Testis (tissue), 5 donors: ENCODE measurements at places on chromosomes 2 and 18. TPM values are rescaled to one million over a fixed set of nuclear protein-coding genes. Genes with fewer than 3 reads are reported as not detected.
A peak's percentile ranks its signal among the peaks of the same experiment; 100 is the strongest.

DNA sequence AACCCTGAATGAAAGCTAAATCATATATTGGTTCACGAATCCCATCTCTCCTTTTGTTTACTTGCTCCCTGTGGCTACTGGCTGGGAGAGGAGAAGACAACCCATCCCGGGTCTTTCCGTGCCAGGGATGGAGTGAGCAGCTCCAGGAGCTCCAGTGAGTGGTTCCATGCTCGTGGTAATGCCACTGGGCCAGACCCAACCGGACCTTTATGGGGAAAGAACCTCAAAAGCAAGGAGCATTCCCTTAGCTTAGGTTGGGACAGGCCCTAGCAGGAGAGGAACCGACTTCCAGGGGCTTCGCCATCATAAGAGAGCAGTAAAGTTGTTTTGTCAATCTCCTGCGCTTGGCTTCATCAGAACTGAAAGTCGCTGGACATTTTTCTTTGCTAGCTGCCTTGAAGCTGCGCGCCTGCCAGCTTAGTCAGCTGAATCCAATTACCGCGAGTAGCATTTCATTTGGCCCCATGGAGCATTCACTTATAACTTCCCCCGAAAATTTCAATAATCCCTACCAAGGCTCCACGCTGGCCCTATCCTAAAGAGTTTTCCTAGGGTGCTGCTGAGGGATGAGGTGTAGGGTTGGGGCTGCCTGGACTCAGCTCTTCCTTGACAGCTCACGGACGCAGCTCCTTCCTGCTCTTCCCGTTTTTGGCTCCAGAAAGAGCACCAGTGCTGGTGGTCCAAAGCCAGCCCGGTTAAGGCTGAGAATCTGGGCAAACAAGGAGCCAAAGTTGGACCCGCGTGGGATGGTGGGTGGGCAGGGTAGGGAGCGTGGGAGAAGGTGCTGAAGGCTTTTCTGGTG is 4.9 kb downstream of the HOXD3 start:
- DNase-seq, result no peak

- no peak for DNase-seq
Measured at GRCh38 chr2:230324503-230324902, 2.5 kb upstream of the SP140L start.

DNA sequence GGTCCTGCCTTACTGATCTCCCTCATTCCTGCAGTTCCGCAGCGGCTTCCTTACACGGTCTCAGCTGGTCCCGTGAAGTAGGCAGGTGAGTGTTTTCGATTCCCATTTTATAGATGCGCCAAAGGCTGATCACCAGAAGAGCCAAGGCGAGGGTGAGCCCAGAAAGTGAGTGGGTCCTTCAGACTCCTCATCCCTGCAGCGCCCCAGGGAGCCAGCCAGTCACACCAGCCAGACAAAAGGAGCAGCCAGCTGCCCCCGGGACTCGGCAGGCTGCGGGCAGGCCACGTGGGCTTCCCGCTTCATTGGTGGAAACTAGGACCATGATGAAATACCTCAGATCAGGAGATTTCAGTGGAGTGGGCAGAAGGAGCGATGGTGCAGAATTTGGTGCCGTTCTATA is 85.9 kb downstream of the SMAD7 start:
- no peak for DNase-seq

DNA sequence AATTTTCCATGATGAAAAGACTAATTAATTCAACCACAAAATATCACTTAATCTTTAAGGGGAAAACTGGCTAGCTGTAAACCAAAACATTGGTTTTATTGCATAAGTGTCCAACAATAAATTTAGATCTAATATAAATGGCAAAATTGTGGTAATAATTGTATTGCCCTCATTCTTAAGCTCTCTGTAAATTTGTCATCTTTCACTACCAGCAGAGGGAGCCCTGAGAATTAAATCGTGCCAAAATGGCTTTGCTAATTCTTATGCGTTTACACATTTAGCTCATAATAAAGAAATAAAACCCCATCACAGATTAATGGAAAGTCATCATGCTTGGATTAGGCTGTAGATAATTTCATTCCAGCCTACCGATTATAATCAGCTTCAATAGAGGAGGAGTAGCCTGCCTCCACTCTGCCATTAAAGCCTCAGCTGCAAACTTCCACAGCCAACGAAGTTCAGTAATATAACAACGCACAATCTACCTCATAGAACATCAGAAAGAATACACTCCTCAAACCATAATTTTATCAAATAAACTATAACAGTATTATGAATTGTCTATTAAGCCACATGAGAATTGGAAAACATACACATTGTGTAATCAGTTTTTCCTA is 70.0 kb upstream of the ATP5MC3 start:
- DNase-seq, result no peak

- no peak for DNase-seq
Measured at GRCh38 chr2:85674417-85674816, 6.4 kb upstream of the SFTPB start.

- DNase-seq, result no peak
Measured at GRCh38 chr18:44681076-44681970, 635 bp downstream of the SETBP1 start.

The POTEJ gene
- 6.0 TPM for polyA plus RNA-seq

The PJVK gene
- 61.3 TPM for polyA plus RNA-seq

GRCh38 chr2:126449677-126450076 is 206.3 kb upstream of the GYPC start:
- DNase-seq, result no peak

DNA sequence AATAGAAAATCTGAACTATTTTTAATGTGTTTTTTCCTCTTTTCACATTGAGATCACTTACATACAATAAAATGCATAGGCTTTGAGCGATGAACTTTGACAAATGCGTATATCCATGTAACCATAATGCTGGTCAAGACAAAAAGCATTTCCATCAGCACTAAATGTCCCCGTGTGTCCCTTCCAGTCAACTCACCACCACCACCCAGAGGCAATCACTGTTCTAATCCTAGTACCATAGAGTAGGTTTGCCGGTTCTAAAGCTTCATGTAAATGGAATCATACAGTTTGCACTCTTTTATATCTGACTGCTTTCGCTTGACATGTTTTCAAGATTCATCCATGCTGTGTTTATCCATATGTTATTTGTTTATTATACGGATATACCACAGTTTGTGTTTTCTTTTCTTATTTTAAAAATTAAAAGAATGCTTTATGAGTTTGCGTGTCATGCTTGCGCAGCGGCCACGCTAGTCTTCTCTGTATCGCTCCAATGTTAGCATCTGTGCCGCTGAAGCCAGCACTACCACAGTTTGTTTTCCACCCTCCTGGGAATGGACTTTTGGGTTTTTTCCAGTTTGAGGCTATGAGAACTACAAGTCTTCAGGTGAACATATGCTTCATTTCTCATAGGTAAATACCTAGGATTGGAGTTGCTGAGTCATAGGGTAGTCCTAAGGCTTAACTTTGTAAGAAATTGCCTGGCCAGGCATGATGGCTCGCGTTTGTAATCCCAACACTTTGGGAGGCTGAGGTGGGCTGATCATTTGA is 197.5 kb upstream of the CHAC2 start:
- DNase-seq, result no peak

GRCh38 chr2:33212151-33212550 is 264.3 kb upstream of the RASGRP3 start:
- DNase-seq, result no peak

- DNase-seq, result peak; percentile 4
Measured at GRCh38 chr18:79881695-79882094, 69.8 kb downstream of the SLC66A2 start.

GRCh38 chr2:235333076-235333475 is 160.8 kb upstream of the AGAP1 start:
- DNase-seq, result no peak

The TET3 gene
- polyA plus RNA-seq, result 4.3 TPM

DNA sequence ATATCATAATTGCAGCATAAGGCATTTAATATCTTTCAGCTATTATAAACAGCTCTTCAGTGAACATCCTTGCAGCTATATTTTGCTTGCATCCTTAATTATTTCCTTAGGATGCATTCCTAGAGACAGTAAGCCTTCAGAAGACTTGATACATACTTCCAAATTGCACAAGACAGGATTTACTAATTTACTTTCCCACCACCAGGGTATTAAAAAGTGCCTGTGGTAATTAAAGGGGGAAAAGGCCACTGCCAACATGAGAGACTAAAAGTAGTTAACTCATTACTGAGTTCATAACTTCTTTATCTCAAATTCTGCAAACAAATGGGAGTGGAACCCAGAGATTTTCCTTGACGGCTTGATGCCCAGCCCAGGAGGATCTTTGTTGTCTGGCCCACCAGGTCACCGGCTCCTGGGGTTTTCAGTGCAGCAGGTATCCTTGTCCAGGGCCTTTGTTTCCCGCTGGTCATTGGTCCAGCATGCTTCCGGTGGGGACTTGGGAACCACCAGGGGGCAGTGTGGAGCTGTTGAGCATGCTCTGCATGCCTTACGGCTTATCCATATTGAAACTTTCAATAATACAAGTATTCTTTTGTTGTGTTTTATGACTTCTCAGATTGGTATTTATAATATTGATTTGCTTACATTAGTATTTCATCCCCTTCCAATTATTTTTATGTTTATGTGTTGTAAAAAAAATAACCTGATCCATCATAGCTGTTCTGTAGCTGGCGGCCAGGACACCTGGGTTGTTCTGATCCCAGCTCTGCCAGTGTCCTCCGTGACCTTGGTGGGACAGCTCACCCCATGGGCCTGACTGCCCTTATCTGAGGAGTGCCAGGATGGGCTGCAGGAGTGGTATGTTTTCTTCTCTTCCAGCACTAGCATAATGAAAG is 61.4 kb downstream of the TGOLN2 start:
- DNase-seq, result peak; percentile 80
